Tongue (tissue), 3 donors: ENCODE measurements at places on chromosomes 7 and 10.
A peak's percentile ranks its signal among the peaks of the same experiment; 100 is the strongest.

DNA sequence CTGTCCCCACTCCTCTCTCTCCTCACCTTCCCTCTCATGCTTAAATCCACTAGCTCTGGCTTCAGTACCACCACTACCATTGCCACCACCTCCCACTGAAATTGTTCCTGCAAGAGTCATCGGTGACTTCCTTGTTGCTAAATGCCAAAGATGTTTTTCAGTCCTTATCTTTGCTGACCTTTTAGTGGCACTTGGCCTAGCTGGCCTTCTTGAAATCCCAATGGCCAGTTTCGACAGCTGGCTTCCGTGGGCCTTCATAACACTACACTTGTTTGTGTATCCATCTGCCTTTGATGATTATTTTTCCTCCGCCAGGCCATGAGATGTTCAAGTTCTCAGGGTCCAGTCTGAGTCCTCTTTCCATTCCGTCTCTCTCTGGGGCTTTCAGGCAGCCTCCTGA is 118.2 kb upstream of the NANOS1 start:
- no peak for DNase-seq

GRCh38 chr10:96049340-96049739 is 6.0 kb downstream of the CCNJ start:
- no peak for DNase-seq

GRCh38 chr7:94832051-94832450 is 75.3 kb upstream of the PPP1R9A start:
- DNase-seq: no peak

DNA sequence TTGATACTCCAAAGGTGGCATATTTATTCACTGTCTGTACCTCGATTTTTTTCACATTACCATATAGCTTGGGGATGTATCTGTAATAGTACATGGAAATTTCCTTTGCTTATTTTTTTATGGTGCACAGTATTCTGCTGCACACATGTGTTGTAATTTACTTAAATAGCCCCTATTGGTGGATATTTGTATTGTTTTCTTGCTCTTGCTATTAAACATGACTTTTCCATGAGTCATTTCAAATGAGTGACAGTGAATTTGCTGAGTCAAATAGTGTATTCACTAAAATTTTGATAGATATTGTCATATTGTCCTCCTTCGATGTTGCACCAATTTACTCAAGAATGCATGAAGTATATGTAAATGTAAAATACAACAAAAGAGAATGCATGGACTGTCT is 122.7 kb upstream of the STEAP4 start:
- DNase-seq: no peak

- DNase-seq: peak; percentile 73
Measured at GRCh38 chr7:115676080-115676479, 354.5 kb downstream of the TFEC start.
